Substantia nigra (tissue), 51 donors: ENCODE measurements at places on chromosomes 4 and X.

DNA sequence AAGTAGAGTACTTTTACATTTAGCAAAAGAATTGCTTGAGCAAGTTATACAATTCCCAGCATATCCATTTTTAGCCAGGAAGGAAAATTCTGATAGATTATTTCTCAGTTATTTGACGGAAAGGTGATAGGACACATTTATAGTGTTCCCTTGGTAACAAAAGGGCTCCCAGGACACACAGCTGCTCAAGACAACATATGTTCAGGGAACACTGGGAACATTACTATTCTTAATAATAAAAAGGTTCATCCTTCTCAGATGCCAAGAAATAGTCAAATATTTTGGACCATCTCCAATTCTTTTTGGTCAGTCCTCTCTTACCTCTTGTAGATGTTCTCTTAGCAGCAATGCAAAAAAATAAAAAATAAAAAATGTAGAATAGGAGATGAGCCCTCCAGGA, 66.8 kb upstream of the SMAD1 start:
- DNase-seq, result no peak

- no peak for DNase-seq
Observed at GRCh38 chr4:16021804-16022560, 59.0 kb upstream of the FGFBP2 start.

GRCh38 chrX:148588649-148589310, 88.4 kb downstream of the AFF2 start:
- no peak for DNase-seq

GRCh38 chr4:164748375-164748774, 5.6 kb upstream of the SMIM31 start:
- DNase-seq, result no peak

GRCh38 chr4:124167602-124168001, 544.9 kb downstream of the ANKRD50 start:
- no peak for DNase-seq

- no peak for DNase-seq
Observed at GRCh38 chr4:1200425-1201035, 28.1 kb upstream of the SPON2 start.

DNA sequence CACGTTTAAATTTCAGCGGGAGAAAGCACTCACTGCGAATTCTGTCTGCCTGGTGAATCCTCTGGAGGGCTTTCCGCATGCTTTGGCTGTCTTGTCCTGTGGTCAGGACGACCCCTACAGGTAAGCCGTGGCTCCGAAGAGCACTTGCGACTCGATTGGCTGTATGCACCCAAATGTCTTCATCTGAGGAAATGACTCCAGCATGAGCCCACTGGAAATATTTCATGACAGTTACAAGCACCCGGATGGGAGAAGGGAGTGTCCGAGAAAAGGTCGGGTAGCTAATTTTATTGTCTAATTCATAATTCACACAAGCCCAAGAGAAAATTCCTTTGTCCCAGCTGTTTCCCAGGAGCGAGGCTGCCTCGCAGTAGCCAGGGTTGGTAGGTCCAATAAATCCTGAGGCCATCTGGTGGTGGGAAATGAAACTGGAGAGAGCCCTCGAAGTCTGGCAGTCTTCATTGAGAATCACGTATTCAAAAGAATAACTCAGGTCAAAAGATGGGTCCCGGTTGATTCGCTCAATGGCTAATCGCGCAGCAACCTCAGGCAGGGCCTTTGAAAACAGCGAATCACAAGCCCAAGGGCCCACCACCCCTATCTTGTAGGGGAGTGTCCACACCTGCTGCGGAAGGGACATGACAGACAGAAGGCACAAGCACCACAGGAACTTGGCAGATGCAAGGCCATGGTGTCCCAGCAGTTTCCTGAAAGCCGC, 6.6 kb downstream of the GUCY2F start:
- no peak for DNase-seq

GRCh38 chr4:158299459-158300007, 89.2 kb downstream of the TMEM144 start:
- DNase-seq, result no peak

DNA sequence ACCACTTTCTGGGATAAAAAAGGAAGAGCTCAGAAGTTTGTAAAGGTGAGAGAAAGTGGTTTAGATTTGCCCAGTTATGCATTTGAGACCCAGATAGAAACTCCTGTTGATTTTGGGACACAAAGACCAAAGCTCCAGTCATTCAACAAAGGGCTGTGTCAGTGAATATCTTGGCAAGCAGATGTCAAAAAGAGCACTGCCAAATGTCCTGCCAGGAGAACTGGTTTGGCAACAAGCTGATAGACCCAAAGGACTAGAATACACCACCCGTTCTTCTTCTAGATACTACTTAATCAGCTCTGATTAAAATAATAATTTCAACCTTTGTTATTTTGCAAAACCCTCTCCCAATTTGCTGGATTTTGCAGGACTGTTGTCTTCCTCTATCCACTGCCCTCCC, 121.4 kb downstream of the NHS start:
- DNase-seq, result no peak

DNA sequence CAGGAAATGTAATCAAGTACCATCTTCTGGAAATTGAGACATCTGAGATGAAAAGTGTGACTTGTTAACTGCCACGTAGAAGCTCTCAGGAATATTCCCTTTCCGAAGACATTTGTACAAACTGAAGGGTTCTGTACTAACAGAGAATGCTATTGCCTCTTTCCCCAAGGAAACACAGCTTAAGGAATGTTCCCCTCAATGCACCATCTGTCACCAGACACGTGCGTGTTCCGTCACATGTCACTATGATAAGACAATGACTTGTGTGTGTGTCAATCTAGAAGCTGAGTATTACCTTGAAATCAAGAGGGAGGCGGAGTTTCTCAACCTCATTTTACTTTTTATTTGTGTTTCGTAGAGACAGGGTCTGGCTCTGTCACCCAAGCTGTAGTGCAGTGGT, 58.1 kb downstream of the DHRSX start:
- DNase-seq, result no peak

GRCh38 chr4:113636877-113637276, 124.7 kb downstream of the CAMK2D start:
- DNase-seq, result no peak

DNA sequence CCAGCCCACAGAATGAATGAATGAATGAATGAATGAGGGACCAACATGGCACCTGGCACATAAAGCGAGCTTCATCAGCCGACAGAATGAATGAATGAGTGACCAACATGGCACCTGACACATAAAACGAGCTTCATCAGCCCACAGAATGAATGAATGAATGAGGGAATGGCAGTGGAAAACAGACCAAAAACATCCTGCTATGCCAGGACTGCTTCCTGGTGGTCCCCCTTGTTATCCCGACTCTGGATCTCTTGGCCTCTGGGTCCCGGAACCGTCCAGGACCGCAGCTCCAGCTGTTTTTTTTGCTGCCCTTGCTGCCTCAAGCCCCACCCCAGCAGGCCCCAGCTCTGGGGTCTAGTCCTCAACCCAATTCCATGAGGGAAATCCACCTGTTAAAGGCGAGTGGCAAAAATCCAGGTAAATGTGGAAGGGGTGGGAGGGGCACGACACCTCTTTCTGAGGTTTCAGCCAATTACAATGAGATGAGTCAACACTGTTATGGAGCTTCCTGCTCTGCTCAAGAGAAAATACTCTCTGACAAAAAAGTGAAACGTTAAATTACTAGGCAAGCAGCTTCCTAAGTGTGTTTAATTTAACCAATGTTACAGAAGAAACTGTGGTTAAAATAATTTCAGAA, 72.0 kb upstream of the MTNR1A start:
- DNase-seq, result no peak
